ENCODE measurements at places on chromosomes 13 and 19.

GRCh38 chr13:76854894-76855293 lies 31.3 kb downstream of the KCTD12 start:
- no peaks in the 10 kb centered on the region for H3K36me3 ChIP-seq
- no peak overlapping the region for H3K27ac ChIP-seq
- no peaks in the 10 kb centered on the region for H3K27me3 ChIP-seq
- H3K4me3 ChIP-seq, result no peak overlapping the region
- DNase-seq, result no peak

DNA sequence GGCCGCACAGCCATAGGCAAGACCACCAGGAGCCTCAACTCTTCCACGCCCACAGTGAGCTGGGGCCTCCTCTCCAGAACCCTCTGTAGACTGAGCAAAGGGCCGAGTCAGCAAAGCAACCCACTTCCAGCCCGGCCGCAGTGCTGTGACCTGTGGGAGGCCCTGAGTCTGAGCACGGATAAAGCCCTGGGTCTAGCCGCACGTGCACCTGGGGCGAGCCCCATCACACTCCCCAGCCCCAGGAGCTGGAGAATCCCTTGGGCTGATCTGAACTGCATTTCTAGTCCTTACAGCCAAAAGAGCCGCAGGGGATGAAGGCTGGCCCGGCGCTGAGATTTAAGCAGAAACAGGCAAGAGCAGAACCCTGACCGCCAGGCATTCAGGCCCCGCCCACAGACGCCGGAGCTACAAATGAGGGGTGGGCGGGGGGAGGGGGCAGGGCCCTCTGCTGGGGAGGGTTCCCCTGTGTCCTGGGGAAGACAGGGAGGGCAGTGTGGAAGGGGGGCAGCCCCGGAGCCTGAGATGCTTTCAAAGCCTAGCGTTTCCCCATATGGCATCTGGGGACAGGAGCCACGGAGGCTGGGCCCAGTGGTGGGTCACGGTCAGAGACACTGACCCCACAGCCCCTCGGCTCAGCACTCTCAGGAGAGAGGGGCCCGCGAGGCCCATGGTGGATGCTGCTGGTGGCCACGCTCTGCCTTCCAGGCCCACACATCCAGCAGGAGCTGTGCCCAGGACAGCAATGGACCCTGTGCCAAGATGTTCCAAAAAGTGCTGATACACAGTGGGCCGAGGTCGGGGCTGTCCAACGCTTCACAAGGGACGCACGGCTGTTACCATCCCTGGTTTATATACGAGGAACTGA lies 4.9 kb downstream of the TMEM259 start:
- peaks cover 22% of the 10 kb centered on the region for H3K4me1 ChIP-seq
- DNase-seq, result no peak
- peaks cover 27% of the 10 kb centered on the region for H3K36me3 ChIP-seq
- H3K27me3 ChIP-seq, result no peaks in the 10 kb centered on the region
- H3K27ac ChIP-seq, result no peak overlapping the region
- H3K4me3 ChIP-seq, result no peak overlapping the region

DNA sequence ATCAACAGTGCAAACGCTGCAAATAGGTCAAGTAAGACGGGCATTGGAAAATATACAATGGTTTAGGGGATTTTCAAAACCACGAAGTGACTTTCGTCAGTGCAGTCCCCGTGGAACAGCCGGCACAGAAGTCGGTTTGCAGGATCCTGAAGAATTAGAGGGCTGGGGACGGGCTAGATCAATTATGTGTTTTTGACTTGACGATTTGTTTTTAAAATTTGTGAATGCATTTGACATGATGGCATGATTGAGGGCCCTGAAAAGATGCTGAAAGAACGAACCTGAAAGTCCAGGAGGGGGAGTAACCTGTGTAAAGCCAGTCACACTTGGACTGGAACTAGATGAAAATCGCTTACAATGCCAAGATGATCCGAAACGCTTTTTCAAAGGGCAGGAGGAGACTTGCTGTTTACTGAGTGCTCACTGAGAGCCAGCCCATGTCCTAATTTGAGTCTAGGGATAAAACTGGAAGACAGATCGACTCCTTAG lies 8.9 kb upstream of the DGKH start:
- H3K4me1 ChIP-seq, result peaks cover 31% of the 10 kb centered on the region
- DNase-seq, result no peak
- peaks cover 9% of the 10 kb centered on the region for H3K36me3 ChIP-seq
- H3K27me3 ChIP-seq, result peaks cover 13% of the 10 kb centered on the region
- H3K4me3 ChIP-seq, result peak overlapping the region; percentile 91
- peak overlapping the region; percentile 95 for H3K27ac ChIP-seq

GRCh38 chr13:111872475-111873150 lies 194.3 kb upstream of the SOX1 start:
- H3K27me3 ChIP-seq, result peaks cover 3% of the 10 kb centered on the region
- no peak overlapping the region for H3K4me3 ChIP-seq
- no peaks in the 10 kb centered on the region for H3K36me3 ChIP-seq
- H3K27ac ChIP-seq, result no peak overlapping the region
- no peak for DNase-seq
- no peaks in the 10 kb centered on the region for H3K4me1 ChIP-seq

- peaks cover 32% of the 10 kb centered on the region for H3K4me1 ChIP-seq
- H3K4me3 ChIP-seq, result peak overlapping the region; percentile 45
- DNase-seq, result peak; percentile 38
- peaks cover 9% of the 10 kb centered on the region for H3K36me3 ChIP-seq
- H3K27ac ChIP-seq, result peak overlapping the region; percentile 81
- H3K27me3 ChIP-seq, result no peaks in the 10 kb centered on the region
Observed at GRCh38 chr13:30355384-30355699, 48.0 kb upstream of the KATNAL1 start.

GRCh38 chr13:48695776-48696175 lies 42.0 kb downstream of the CYSLTR2 start:
- no peaks in the 10 kb centered on the region for H3K4me1 ChIP-seq
- H3K36me3 ChIP-seq, result peaks cover 4% of the 10 kb centered on the region
- DNase-seq, result no peak
- H3K27ac ChIP-seq, result no peak overlapping the region
- no peak overlapping the region for H3K4me3 ChIP-seq

DNA sequence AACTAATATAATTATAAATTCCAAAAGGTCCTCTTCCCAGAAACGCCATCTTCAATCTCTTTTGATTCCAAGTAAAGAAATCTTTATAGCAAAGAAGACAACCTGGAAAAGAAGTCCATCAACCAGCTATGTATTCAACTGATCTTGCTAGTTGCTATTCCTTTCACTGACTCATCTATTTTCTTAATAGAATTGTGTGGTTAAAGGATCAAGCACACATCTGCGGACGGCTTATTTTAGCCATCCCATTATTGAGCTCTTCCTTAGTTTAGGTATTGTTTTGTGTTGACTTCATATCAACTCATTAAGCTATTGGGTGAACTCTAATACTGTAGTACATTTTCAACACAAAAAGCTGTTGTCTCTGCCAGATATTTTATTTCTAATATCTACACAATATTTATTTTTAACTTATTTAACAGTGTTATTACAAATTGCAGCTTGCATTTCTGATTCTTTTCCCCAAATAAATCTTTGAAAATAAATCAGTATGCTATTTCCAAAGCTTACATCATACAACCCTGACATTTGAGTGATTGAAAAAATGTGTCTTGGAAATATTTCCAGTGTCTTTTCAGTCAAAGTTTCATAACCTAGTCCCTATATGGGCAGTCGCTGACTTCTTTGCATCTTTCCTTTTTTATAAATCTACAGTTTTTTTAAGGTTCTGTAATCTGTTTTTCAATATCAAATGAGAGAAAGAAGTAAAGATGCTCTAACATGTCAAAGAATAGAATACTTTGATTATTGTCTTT lies 158.8 kb upstream of the SPRY2 start:
- no peaks in the 10 kb centered on the region for H3K27me3 ChIP-seq
- H3K4me1 ChIP-seq, result peaks cover 2% of the 10 kb centered on the region
- no peaks in the 10 kb centered on the region for H3K36me3 ChIP-seq
- H3K27ac ChIP-seq, result no peak overlapping the region
- DNase-seq, result no peak

DNA sequence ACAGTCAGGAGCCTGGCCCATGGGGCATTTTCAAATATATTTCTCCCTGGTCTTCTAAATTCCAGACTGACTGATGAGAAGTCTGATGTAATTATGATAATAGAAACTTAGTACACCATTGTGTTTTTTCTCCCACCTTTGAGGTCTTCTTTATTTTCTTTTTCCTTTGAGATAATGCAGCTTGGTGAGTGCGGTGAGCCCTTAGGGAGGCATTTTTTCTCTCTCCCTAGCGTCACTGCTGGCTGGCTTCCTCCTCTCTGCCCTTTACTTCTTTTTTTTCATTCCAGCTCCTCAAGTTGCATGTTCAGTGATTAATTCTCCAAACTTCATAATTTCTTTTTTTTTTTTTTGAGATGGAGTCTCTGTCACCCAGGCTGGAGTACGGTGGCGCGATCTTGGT lies 12.8 kb upstream of the CDC42EP5 start:
- DNase-seq, result no peak
- peaks cover 36% of the 10 kb centered on the region for H3K4me1 ChIP-seq
- no peak overlapping the region for H3K4me3 ChIP-seq
- no peak overlapping the region for H3K27ac ChIP-seq
- no peaks in the 10 kb centered on the region for H3K36me3 ChIP-seq

GRCh38 chr13:112469071-112469745 lies 93.1 kb downstream of the SPACA7 start:
- peaks cover 29% of the 10 kb centered on the region for H3K36me3 ChIP-seq
- no peaks in the 10 kb centered on the region for H3K27me3 ChIP-seq
- H3K27ac ChIP-seq, result no peak overlapping the region
- no peak for DNase-seq
- H3K4me3 ChIP-seq, result no peak overlapping the region

GRCh38 chr19:46955813-46956371 lies 63.7 kb upstream of the NPAS1 start:
- H3K27me3 ChIP-seq, result no peaks in the 10 kb centered on the region
- peaks cover 16% of the 10 kb centered on the region for H3K36me3 ChIP-seq
- DNase-seq, result no peak
- no peak overlapping the region for H3K4me3 ChIP-seq

DNA sequence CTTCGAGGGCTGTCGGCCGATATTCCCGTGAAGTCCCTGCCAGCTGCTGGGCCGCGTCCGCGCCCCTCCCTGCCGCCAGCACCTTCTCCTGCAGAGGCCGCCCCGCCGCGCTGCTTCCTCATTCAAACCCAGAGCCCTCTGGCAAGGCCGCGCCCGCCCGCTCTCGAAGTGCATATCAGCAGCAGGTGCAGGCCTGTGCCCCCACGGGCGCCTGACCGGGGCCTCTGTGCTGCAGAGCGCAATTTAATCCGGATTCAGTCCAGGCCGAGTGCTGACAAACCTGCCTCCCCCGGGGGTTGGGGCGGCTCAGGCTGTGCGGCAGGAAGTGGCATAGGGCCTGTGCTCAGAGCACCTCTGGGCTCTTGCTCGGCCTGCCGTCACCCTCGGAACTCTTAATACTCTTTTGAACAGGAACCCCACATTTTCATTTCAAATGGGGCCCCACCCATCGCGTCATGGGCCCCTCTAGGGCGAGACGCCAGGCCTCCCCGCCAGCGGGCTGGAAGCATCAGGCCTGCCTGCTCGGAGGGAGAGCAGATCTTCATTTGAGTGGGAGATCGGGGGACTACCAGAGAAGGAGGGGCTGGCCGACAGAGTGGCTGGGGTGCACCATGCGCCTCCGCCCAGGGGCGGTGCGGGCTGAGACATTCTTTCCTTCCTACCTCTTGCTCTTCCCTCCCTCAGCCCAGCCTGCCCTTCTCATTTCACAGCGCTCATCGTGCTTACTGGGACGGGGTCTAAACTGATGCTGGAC lies 125.7 kb downstream of the TNFRSF19 start:
- DNase-seq, result peak; percentile 30
- peaks cover 14% of the 10 kb centered on the region for H3K4me1 ChIP-seq
- H3K27me3 ChIP-seq, result peaks cover 6% of the 10 kb centered on the region
- no peaks in the 10 kb centered on the region for H3K36me3 ChIP-seq
- H3K27ac ChIP-seq, result peak overlapping the region; percentile 90

GRCh38 chr13:113649212-113649611 lies 8.8 kb downstream of the ATP4B start:
- H3K4me3 ChIP-seq, result no peak overlapping the region
- H3K36me3 ChIP-seq, result peaks cover 22% of the 10 kb centered on the region
- H3K27ac ChIP-seq, result no peak overlapping the region
- no peak for DNase-seq
- H3K27me3 ChIP-seq, result no peaks in the 10 kb centered on the region

DNA sequence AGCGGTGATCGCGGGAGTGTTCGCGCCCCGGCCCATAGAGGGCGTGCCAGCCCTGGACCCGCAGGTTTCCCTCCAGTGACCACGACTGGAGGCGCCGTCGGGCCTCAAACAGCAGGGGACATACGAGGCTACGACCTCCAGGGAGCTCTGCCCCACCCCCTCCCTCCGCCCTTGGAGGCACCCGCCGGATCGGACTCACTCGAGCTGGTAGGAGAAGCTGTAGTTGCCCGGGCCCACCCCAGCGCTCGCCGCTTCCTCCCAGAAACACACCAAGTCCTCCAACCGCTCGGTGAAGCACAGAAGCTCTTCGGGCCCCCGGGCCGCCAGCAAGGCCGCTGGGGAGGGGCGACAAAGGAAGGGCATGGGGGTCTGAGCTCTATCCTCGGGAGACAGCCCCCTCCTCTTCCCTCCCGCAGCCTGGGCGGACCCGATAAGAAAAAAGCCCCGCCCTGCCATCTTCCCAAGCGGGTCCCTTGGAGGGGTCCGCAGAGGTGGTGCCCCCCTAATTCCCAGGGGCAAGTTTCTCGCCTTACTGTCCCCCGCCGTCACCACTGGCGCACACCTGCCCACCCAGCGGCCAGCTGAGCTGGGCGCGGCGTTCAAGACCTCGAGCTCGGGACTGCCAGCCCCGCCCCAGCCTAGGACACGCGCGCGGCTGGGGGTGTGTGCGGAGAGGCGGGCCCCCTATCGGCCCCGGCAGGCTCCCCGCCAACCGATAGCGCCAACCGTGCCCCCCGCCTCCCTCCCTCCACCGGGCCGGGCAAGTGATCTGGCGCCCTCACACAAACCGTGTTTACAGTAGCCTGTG lies 1.0 kb downstream of the EPOR start:
- peaks cover 29% of the 10 kb centered on the region for H3K4me1 ChIP-seq
- H3K4me3 ChIP-seq, result peak overlapping the region; percentile 76
- H3K27me3 ChIP-seq, result peaks cover 5% of the 10 kb centered on the region
- H3K36me3 ChIP-seq, result peaks cover 6% of the 10 kb centered on the region
- H3K27ac ChIP-seq, result peak overlapping the region; percentile 77

- DNase-seq, result no peak
- peaks cover 26% of the 10 kb centered on the region for H3K4me1 ChIP-seq
- peak overlapping the region; percentile 97 for H3K27ac ChIP-seq
- H3K4me3 ChIP-seq, result peak overlapping the region; percentile 81
Observed at GRCh38 chr19:50510121-50510670, 795 bp downstream of the JOSD2 start.

DNA sequence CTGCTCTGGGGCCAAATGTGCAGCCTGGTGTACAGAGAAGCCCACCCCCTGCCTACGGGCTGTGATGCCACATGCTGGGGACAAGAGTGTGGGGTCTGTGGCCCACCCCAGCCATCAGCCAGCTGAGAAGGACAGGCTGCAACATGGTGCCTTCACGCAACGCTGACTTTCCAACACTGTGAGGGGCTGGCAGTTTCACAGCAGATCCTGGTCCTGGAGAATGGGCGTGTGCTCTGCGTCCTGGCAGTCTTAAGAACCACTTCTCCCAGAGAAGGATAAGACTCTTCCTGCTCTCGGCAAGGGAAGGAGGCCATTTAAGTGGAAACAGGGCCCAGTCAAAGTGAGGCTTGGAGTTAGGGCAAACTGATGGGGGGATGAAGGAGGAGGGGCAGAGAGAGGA lies 4.6 kb downstream of the LRRC4B start:
- DNase-seq, result no peak
- no peak overlapping the region for H3K27ac ChIP-seq
- no peaks in the 10 kb centered on the region for H3K36me3 ChIP-seq

Data from stimulated activated naive B cell treated with anti-CD40 and anti-IgM and Interleukin-4, amounts not matched to agents 10 μg/mL and 1 μg/mL and 100 μg/mL, for 72 hours (primary cell).